Right renal pelvis (tissue), 4 donors: ENCODE measurements at places on chromosomes 3 and 15.

DNA sequence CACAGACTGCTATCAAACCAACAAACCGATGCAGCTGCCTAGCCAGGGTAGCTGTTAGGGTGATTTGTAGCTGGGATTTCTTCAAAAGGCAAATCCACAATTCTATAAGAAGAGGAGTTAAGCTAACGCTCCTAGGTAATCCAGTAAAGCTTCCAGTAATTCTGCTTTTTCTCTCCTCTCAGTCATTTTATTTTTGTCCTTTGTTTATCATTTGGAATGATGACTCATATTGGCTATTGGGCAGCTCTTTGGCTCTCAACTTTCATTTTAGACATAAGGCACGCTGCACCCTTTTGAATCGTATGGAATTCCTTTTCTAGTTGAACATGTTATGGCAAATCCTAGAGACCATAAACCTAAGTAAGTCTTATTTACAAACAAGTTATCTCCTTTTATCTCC lies 53.2 kb upstream of the PPARG start:
- DNase-seq: no peak

GRCh38 chr15:58551764-58552504 lies 120.1 kb downstream of the LIPC start:
- DNase-seq: no peak

DNA sequence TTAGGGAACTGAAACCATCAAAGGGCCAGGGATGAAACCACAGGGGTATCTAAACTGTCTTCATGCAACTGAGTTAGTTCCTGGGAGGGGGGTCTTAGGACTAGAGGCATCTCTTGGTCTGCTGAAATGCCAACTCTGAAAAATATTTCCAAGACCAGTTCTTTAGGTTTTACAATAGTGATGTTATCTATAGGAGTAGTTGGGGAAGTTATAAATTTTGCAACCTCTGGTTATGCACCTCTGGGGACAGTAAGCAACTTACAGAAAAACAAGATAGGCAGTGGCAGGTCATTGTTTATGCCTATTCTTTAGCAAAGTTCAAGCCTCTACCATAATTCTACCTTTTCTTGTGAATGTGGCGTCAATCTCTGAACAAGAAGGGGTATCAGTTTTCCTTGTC lies 60.5 kb upstream of the MINAR1 start:
- DNase-seq: no peak

- DNase-seq: no peak
Measured at GRCh38 chr3:177141899-177142646, 55.2 kb downstream of the TBL1XR1 start.

DNA sequence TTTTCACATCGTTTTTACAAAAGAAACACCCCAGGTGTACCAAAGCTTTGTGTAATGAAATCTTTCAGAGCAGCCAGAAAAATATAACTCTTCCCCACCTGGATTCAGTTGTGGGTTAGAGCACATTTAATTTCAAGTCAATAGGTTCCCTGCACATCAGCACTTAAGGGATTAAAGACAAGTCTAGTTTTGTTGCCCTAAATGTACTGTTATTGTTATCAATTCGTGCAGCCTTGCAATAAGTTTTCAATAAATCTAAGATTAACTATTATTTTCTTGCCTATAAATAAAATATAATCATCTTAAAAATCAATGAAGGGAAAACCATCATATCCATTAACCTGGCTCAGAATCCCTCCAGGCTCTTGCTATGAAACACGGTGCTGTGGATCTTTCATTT lies 172.5 kb upstream of the CDIN1 start:
- DNase-seq: no peak
